ENCODE measurements at places on chromosomes 12 and 14. TPM values are rescaled to one million over a fixed set of nuclear protein-coding genes. Genes with fewer than 3 reads are reported as not detected.

The TTC9 gene
- 9.5 TPM for polyA plus RNA-seq

The LRFN5 gene
- 7.1 TPM for polyA plus RNA-seq

The BEGAIN gene
- polyA plus RNA-seq: 3.6 TPM

The NRXN3 gene
- 1.4 TPM for polyA plus RNA-seq

The NINJ2 gene
- polyA plus RNA-seq: 2.2 TPM

The KRT6C gene
- polyA plus RNA-seq: not detected

The GALNT6 gene
- 2.3 TPM for polyA plus RNA-seq

The CCDC196 gene
- polyA plus RNA-seq: not detected

The B4GALNT3 gene
- 3.8 TPM for polyA plus RNA-seq

The RNF212B gene
- 0.47 TPM for polyA plus RNA-seq

The SERPINA10 gene
- 0.07 TPM for polyA plus RNA-seq

The CEBPE gene
- 0.21 TPM for polyA plus RNA-seq

The PCK2 gene
- 15.8 TPM for polyA plus RNA-seq

The FOXN4 gene
- 0.63 TPM for polyA plus RNA-seq

The BCL2L14 gene
- 0.43 TPM for polyA plus RNA-seq

The CBLN3 gene
- polyA plus RNA-seq: 4.0 TPM

The KLHL33 gene
- polyA plus RNA-seq: 0.38 TPM

The OTX2 gene
- polyA plus RNA-seq: not detected

The DCP1B gene
- 30.2 TPM for polyA plus RNA-seq

The HOXC6 gene
- 2.0 TPM for polyA plus RNA-seq

The SPSB2 gene
- polyA plus RNA-seq: 8.8 TPM

The LAG3 gene
- polyA plus RNA-seq: 1.6 TPM

The PARPBP gene
- polyA plus RNA-seq: 18.2 TPM

The KRT2 gene
- polyA plus RNA-seq: not detected

The LETMD1 gene
- polyA plus RNA-seq: 129 TPM

The MAP1LC3B2 gene
- polyA plus RNA-seq: 4.8 TPM

The GLT1D1 gene
- polyA plus RNA-seq: 2.2 TPM

The INSM2 gene
- not detected for polyA plus RNA-seq

The SLC22A17 gene
- polyA plus RNA-seq: 29.6 TPM

The CCND2 gene
- polyA plus RNA-seq: 51.8 TPM

The TOMM20L gene
- polyA plus RNA-seq: 1.8 TPM

The SLC6A13 gene
- polyA plus RNA-seq: 4.1 TPM

The CD163 gene
- polyA plus RNA-seq: 14.1 TPM

Data from left lung (tissue), 14 donors.